ENCODE measurements at places on chromosomes 1 and 21. TPM values are rescaled to one million over a fixed set of nuclear protein-coding genes. Genes with fewer than 3 reads are reported as not detected.

GRCh38 chr1:95583661-95584210 lies 349.7 kb downstream of the RWDD3 start:
- no peak overlapping the region for H3K27ac ChIP-seq
- no peak for DNase-seq
- no peaks in the 10 kb centered on the region for H3K27me3 ChIP-seq
- no peak overlapping the region for H3K4me3 ChIP-seq

GRCh38 chr1:71080739-71081696 lies at the start of gene ZRANB2:
ZRANB2 (minus strand) TSS chr1:71081035; CDS start chr1:71080995, 40 bp downstream.
- peak within 1 kb of the TSS; percentile 99 for H3K4me3 ChIP-seq
- H3K36me3 ChIP-seq: peaks cover 26% of the 10 kb centered on the region
- H3K4me1 ChIP-seq: peaks cover 33% of the 10 kb centered on the region

Gene ADORA1
- total RNA-seq: 0.40 TPM

Gene MSH4
- 0.20 TPM for total RNA-seq

- peak overlapping the region; percentile 71 for H3K4me3 ChIP-seq
- H3K36me3 ChIP-seq: no peaks in the 10 kb centered on the region
- H3K27me3 ChIP-seq: peaks cover 18% of the 10 kb centered on the region
- peaks cover 15% of the 10 kb centered on the region for H3K4me1 ChIP-seq
- no peak overlapping the region for H3K27ac ChIP-seq
Measured at GRCh38 chr1:233326811-233327650, 493 bp upstream of the MAP3K21 start.

DNA sequence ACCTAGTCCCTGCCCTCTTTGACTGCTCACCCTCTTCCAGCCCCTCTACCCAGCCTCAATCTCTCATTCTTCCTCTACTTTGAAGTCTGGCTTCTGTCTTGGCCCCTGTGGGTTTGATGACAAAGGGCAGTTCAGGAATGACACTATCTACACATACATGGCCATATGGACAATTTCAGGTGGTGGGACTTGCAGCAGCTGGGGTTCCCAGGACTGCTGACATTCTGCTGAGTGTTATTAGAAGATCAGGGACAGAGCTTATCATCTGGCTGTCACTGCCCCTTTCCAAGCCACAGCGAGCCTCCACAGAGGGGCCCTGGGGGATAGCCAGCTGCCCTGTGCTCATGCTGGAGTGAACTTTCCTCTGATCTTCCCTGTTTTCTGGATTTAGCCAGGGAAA lies 97.4 kb upstream of the IPO9 start:
- H3K4me3 ChIP-seq: no peak overlapping the region
- H3K27me3 ChIP-seq: peaks cover 8% of the 10 kb centered on the region
- H3K27ac ChIP-seq: no peak overlapping the region
- H3K4me1 ChIP-seq: no peaks in the 10 kb centered on the region
- H3K36me3 ChIP-seq: no peaks in the 10 kb centered on the region

- no peak overlapping the region for H3K27ac ChIP-seq
- H3K27me3 ChIP-seq: peaks cover 71% of the 10 kb centered on the region
- H3K4me3 ChIP-seq: peak overlapping the region; percentile 51
Measured at GRCh38 chr1:151720554-151720953, 768 bp upstream of the RIIAD1 start.

- DNase-seq: no peak
- no peak overlapping the region for H3K4me3 ChIP-seq
- no peaks in the 10 kb centered on the region for H3K36me3 ChIP-seq
Measured at GRCh38 chr1:42469727-42470126, 6.6 kb downstream of the CCDC30 start.

DNA sequence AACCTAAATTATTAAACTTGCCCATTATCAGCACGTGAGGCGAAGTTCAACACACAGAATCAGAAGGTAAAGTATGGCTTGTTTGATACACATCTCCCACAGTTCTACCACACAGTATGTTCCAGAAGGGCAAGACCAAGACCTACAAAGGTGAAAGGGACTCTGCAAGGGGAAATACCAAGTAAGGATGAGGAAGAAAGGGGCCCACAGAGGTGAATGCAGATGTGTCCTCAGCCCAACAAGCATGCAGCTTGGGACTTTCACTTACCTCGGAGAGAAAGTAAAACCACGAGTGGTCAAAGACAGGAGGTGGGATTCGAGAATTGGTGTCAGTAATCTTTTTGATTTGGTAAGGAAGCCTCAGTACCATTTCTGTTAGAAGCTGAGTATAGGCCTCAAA lies 85.8 kb downstream of the UBR4 start:
- DNase-seq: no peak
- H3K27me3 ChIP-seq: no peaks in the 10 kb centered on the region
- H3K27ac ChIP-seq: peak overlapping the region; percentile 68
- H3K4me3 ChIP-seq: no peak overlapping the region

DNA sequence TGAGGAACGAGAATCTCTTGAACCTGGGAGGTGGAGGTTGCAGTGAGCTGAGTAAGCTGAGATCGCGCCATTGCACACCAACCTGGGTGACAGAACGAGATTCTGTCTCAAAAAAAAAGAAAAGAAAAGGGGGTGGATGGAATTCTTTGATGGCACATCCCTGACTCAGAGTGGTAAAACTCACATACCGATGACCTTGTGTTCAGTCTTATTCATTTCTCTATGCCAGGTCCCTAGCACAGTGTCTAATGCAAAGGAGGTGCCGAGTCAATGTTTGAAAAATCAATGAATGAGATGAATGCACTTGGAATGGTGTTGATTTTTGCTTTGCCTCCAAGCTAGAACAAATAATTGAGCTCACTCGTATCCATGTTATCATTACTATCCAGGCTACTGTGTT lies 18.5 kb upstream of the FAM20B start:
- H3K27me3 ChIP-seq: no peaks in the 10 kb centered on the region
- no peak overlapping the region for H3K4me3 ChIP-seq
- H3K4me1 ChIP-seq: peaks cover 10% of the 10 kb centered on the region
- H3K36me3 ChIP-seq: no peaks in the 10 kb centered on the region

Gene CDC42BPA
- 3.1 TPM for total RNA-seq

- no peaks in the 10 kb centered on the region for H3K27me3 ChIP-seq
- DNase-seq: no peak
- H3K4me3 ChIP-seq: no peak overlapping the region
- no peaks in the 10 kb centered on the region for H3K36me3 ChIP-seq
Measured at GRCh38 chr21:38356883-38357625, 100.3 kb downstream of the KCNJ15 start.

- no peaks in the 10 kb centered on the region for H3K36me3 ChIP-seq
- DNase-seq: no peak
- no peaks in the 10 kb centered on the region for H3K4me1 ChIP-seq
- peaks cover 5% of the 10 kb centered on the region for H3K27me3 ChIP-seq
Measured at GRCh38 chr1:33726274-33726804, 137.5 kb upstream of the HMGB4 start.

Gene SAMD13
- total RNA-seq: 0.28 TPM

Gene SEC16B
- not detected for total RNA-seq

GRCh38 chr1:14517841-14518180 lies 80.7 kb upstream of the KAZN start:
- H3K4me1 ChIP-seq: no peaks in the 10 kb centered on the region
- DNase-seq: no peak
- H3K27ac ChIP-seq: no peak overlapping the region
- no peaks in the 10 kb centered on the region for H3K27me3 ChIP-seq

- no peaks in the 10 kb centered on the region for H3K27me3 ChIP-seq
- H3K36me3 ChIP-seq: no peaks in the 10 kb centered on the region
- H3K4me1 ChIP-seq: no peaks in the 10 kb centered on the region
Measured at GRCh38 chr1:223019256-223019655, 123.8 kb downstream of the TLR5 start.

DNA sequence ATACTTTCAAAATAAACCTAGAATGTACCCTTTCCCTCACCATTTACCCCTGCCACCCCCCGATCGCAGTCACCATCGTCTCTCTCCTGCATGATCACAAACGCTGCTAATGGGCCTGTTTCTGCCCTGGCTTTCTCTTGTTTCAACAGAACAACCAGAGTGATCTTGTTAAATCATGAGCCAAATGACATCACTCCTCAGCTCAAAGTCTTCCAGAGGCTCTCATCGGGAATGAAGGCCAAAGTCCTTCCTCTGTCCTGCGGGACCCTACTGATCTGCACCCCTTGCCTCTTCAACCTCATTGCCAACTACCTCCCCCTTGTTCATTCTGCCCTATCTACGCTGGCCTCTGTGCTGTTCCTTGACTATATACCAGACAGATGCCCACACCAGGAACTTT lies 39.4 kb upstream of the PTGFRN start:
- H3K4me1 ChIP-seq: peaks cover 13% of the 10 kb centered on the region
- H3K4me3 ChIP-seq: no peak overlapping the region
- DNase-seq: no peak
- no peaks in the 10 kb centered on the region for H3K27me3 ChIP-seq
- H3K36me3 ChIP-seq: peaks cover 4% of the 10 kb centered on the region
- H3K27ac ChIP-seq: no peak overlapping the region

Gene PRSS38
- not detected for total RNA-seq

Gene LRRN2
- 0.25 TPM for total RNA-seq

DNA sequence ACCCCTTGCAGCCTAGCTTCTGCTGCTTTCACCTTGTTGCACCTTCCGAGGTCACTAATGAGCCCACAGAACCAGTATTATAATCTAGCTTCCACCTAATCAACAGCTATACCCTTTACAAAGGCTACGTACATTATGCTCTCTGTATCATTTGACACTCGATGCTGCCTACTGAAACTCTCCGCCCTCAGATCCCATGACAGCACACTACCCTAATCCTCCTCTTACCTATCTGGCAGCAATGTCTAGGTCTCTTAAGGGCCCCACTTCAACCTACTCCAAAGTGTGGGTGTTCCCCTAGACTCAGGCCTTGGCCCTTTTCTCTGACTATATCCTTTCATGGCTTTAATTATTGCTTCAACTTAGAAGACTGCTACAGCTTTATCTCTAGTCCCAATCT lies 4.8 kb upstream of the MRPS21 start:
- no peaks in the 10 kb centered on the region for H3K27me3 ChIP-seq
- no peak overlapping the region for H3K4me3 ChIP-seq
- H3K4me1 ChIP-seq: peaks cover 10% of the 10 kb centered on the region
- H3K27ac ChIP-seq: no peak overlapping the region
- H3K36me3 ChIP-seq: no peaks in the 10 kb centered on the region
- DNase-seq: no peak

Data from activated CD4-positive, alpha-beta memory T cell treated with anti-CD3 and anti-CD28 coated beads, Interleukin-2, amount 10 ng/mL, durations not matched to agents 7 days and 5 days (primary cell).